ENCODE measurements at places on chromosomes 2 and 18.

DNA sequence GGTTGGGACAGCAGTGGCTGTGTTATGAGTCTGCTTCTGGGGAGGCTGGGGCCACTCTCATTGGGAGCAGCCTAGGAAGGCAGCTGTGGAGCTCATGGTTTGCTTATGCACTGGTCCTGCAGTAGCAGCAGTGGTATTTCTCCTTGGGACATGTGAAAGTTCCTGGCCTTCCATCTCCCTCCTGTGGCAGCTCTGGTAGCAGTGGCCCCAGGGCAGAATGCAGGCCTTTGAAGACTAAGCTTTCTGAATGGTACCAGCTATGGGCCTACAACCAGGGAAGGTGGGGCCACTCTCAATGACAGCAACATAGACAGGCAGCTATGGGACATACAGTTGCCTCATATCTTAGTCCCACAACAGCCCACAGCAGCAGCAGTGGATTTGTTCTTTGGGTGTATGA is 117.3 kb upstream of the VWC2L start:
- DNase-seq = no peak

DNA sequence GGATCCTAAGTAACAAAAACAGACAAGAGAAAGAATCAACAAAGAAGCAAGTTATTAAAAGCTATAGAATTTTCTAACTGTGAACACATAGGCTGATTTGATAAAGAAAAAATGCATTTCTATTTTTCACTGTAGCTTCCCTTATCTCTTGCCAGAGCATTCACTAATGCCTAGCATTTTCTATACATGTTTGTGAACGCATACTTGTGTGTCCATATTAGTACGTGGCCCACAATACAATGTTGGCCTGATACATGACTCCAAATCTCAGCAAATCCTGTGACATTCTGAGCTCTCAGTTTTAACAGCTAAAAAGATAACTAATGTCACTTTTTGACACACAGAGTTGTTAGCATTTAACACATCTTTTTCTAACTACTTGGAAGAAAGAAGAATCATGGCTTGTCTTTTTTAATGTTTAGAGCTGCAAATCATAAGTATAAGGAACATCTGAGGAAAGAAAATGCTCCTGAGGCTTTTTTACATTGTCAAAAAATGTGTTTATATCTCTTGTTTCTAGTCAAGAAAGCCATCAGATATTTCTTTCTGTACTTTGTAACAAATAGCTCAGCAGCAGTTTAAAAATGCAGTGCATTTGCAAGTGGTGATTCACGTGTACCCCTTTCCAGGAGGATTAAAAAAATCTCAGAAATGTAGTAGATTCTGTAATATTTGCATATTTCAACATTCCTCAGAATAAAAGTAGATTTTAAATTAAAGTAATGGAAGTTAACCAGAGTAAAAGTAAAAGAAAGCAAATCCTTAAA is 1646.8 kb upstream of the TMEFF2 start:
- no peak for DNase-seq

GRCh38 chr2:236824836-236825235 is 255.2 kb downstream of the ACKR3 start:
- no peak for DNase-seq

DNA sequence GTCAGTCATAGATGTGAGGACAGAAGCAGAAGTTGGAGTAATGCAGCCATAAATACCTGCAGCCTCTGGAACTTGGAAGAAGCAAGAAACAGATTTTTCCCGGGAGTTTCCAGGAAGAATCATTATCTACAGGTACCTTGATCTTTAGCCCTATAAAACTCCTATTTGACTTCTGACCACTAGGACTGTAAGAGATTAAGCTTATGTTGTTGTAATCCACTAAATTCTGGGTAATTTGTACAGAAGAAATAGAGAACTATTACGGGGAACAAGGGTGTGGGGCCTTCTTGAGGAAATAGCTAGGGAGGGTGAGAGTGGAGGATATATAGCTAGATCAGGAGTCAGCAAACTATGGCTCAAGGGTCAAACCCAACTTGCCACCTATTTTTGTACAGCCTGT is 353.2 kb downstream of the SLC4A3 start:
- no peak for DNase-seq

DNA sequence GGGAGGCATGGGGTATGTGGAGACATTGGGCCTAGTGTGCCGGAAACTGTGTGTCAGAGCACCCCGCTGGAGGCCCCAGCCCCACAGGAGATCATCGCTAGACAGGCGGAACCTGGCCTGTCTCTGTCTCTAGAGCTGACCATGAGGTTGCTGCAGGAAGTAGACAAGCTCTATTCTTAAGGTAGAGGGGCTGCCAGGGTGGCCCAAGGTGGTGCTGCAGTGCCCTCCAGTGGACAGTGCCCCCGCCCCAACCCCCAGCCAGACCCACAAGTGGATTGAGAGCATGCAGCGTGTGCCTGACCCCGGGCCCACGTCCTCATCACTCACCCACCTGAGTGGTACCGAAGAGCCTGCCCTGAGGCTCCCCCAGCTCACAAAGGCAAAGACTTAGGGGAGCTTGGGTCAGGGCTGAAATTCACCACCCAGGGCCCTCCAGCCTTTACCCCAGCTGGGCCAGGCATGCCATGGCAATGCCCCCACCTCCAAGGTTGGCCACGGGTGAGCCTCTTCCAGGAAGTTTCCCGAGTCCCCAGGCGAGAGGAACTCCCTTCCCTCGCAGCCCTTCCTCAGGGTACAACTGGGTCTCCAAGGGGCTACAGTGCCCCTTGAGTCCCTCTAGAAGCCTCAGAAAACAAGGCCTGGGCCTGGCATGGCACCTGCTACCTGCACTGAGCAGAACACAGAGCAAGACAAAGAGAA is 155.0 kb downstream of the TTC32 start:
- no peak for DNase-seq

GRCh38 chr2:239937866-239938640 is 87.1 kb downstream of the NDUFA10 start:
- DNase-seq = no peak

GRCh38 chr2:36060133-36060532 is 295.4 kb upstream of the CRIM1 start:
- no peak for DNase-seq

GRCh38 chr2:226304308-226304707 is 495.3 kb downstream of the IRS1 start:
- DNase-seq = no peak

DNA sequence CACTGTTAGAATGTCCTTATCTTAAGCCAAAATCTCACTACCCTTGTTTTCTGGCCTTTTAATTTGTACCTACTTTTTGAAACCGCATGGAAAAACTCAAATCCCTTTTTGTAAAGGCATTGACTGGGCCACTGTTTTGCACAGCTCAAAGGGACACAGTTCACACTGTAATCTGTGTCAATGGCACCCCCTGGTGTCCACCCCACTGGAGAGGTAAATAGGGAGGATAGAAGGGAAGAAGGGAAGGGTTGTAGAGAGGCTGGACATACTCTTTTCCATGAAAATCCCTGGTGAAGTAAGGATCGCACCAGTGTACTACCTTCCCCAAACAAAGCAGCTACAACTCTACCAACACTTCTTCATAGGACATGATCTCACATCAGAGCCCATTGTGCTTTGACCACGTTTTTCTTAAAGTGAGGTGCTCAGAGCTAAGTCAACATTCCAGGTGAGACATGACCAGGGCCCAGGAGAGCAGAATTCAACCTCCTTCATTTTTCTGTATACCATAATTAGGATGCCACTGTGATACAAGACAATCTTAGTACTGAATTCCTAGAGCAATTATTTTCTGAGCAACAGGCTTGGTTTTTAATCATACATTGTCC is 92.4 kb upstream of the RMDN2 start:
- no peak for DNase-seq

DNA sequence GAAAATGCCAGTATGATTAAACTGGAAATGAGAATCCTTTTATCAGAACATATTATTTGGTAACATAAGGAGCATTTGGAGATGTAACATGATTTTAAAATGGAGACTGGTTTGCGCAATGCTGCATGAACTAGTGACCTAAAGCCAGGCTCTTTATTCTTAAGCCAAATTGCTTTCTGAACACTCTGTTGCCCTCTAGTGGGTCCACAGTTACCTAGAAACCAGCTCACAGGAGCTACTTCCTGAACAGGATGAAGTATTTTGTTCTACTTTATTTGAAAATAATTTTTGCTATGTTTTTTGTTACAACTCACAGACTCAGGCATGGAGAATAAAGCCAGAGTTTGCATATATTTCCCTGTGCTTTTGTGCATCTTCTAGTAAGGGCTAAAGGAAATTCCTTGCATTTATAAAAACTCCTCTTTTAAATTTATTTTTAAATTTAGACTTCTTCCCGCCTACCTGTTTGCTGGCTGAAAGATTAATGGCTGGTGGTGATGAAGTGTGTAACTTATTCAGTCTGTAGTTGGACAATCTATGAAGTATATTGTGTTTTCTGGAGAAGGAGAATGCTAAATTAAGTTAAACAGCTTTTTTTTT is 146.7 kb downstream of the PARD3B start:
- peak; percentile 27 for DNase-seq

GRCh38 chr2:128298846-128299507 is 19.7 kb downstream of the HS6ST1 start:
- no peak for DNase-seq

DNA sequence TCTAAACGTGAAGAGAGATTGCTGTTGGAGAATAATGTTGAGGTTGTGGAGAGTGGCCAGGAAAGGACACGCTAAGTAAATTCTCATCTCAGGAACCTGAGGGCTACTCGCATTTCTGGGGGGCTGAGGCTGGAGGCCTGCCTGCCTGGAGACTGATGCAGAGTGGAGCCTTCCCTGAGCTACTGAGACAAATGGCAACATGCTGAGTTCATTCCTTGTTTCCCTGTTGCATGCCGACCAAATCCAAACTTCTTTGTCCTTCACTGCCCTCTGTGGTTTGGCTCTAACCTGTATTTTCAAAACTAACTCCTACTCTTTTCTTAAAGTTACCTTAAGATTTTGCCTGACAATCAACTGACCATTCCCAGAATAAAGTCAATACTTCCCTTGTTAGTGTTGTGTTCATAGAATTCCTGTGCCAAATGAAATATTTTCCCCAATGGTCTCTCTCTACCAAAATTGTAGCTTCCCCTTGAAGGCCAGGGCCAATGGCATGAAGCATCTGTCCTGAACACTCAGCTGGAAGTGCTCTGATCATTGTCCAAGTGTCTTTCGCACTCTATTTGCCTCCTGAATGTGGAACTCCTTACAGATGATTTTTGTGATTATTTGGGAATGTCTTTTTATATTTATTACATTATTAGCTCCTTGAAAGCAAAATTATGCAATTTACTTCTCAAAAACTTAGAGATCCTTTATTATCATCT is 1085.6 kb downstream of the SOCS6 start:
- no peak for DNase-seq

DNA sequence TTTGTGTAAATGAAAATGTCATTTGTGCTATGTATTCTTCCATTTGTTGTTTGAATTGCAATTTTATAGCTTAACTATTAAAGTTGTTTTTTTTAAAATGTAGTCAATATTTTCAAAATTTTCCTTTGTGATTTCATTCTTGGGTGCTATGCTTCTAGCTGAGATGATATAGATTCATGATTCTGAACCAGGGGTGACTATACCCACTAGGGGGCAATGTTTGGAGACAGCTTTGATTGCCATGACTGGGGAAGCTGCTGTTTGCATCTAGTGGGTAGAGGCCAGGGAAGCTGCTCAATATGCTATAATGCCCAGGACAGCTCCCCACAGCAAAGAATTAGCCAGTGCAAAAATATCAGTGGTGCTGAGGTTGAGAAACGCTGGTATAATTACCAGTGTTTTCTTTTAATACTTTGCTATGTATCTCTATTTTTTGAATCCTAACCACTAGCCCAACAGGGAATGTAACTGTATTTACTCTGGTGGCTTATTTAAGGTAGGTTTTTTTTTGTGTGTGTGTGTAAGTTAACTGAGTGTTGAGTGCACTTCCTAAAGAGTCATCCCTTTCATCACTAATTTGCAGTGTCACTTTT is 99.7 kb downstream of the MEP1B start:
- DNase-seq = peak; percentile 20

GRCh38 chr2:111702804-111703196 is 181.2 kb downstream of the ANAPC1 start:
- DNase-seq = no peak

DNA sequence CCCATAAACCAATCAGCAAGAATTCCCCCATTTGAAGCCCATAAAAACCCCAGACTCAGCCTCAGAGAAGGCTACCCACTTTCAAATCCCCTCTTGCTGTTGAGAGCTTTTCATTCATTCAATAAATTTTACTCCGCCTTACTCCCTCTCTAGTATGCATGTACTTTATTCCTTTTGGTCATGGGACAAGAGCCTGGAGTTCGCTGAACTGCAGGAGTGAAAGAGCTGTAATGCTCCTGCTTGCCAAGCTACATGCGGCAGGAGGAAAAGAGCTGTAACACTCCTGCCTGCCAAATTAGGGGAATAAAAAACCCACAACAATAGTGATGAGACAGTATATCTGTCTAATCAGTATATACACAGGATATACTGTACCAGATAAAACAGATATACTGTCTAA is 1261.7 kb downstream of the LRP1B start:
- DNase-seq = no peak

- no peak for DNase-seq
Observed at GRCh38 chr2:128440666-128441340, 122.1 kb upstream of the HS6ST1 start.

- no peak for DNase-seq
Observed at GRCh38 chr2:19292007-19292406, 66.4 kb downstream of the OSR1 start.

DNA sequence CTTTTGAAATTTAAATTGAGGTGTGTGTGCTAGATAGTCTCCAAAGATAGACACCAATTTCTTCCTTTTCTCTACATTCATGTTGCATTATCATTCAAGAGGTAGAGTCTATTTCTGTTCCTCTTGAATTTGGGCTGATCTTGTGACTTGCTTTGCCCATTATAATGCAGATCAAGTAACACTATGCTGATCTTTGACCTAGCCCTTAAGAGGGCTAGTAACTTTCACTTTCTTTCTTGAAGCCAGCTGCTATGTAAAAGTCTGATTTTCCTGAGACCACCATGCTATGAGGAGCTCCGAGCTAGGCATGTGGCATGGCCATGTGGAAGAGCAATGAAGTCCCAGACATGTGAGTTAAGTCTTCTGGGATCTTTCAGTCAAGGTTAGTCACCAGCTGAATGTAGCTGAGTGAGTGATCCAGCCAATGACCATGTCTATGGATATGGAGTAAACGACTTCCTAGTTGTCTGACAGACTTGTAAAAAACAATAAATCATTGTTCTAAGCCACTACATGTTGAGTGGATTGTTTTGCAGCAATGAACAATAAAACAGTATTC is 189.4 kb upstream of the CWC22 start:
- DNase-seq = no peak

DNA sequence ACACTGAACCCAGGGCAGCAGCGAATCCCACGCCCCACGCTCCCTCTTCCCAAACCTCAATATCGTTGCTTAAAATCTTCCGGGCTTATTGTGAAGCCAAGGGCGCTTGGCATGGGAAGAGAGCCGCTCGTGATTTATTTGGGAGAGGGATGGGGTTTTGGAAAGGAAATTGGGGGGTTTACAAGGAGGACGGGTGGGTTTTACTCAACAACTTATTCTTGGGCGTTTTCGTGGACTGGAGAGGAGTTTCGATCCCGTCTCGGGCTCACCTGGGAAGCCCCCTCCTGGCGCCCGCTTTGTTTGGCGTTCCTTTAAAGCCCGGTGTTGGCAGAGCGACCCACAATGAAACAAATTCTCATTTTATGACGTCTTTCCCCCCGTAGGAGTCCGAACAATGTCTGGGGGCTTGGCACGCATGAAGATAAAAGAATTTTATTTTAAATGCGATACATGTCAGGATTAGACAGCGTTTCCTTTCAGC is 135.3 kb downstream of the INSIG2 start:
- DNase-seq = no peak

Measured in substantia nigra (tissue), 51 donors.